AML-193 (cell line): ENCODE measurements at places on chromosomes 1 and 21.

GRCh38 chr1:41743366-41743765, 175.4 kb downstream of the HIVEP3 start:
- no peak for DNase-seq

DNA sequence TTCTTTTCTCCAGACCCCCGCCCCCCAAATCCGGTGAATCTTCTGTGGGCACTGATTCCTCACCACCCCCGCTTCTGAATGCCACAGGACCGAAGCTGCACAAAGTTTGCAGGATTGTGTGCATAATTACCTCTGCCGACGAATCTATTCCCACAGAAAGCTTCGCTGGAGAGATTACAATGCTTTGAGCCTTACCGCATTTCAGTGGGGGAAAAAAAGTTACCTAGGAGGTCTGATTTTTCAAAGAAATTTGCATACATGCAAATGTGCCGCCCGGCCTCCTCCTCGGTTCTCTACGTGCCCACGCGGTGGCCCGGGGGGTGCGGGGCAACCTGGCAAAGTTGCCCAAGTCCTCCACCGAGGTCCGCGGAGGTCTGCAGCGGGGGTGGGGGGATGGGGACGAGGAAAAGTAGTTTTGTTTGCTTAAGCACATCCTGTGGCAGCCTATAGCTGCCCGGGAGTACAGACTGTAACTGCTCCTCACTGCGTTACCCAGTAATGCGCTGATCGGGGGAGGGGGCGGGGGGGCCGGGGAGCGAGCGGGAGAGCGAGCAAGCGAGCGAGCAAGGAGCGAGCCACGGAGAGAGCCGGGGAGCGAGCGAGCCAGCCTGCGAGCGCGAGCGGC, 563 bp upstream of the NFIA start:
- no peak for DNase-seq

- DNase-seq, result no peak
Observed at GRCh38 chr1:200916681-200917080, 22.0 kb downstream of the INAVA start.

DNA sequence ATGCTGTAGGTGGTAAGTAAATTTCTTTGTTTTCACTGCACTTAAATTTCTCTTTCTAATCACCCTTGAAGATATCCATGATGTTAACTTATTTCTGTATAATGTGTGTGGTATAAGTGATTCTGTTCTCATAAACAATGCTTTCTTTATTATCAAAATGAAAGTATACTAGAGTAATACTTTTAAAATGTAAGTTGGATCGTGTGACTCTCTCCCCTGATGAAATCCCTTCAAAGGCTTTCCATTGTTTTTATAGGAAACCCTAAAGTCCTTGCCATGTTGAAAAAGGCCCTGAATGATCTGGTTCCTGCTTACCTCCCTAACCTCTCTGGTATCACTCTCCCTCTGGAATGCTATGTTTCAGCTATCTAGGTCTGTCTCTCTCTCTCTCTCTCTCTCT, 191.1 kb upstream of the LHX8 start:
- DNase-seq, result no peak

DNA sequence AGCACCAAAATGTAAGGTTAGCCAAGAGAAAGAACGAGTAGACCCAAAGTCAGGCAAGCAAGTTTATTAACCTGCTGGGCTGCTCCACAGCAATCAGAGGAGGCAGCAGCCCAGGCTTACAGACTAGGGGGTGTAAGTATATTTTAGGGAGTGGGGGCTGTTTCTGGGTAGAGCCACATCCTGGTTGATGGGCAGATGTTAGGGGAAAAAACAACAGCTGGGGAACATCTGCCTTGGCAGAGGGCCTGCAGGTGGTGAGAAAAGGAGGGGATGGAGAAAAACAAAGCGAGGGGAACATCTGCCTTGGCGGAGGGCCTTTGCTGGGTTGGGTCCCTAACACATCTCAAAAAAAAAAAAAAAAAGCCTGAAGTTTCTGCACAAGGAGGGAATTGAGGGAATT, 9.7 kb upstream of the ZBTB48 start:
- DNase-seq, result no peak

- DNase-seq, result no peak
Observed at GRCh38 chr1:7407544-7407895, 363.6 kb upstream of the VAMP3 start.
